ENCODE measurements at places on chromosomes 4 and X.

DNA sequence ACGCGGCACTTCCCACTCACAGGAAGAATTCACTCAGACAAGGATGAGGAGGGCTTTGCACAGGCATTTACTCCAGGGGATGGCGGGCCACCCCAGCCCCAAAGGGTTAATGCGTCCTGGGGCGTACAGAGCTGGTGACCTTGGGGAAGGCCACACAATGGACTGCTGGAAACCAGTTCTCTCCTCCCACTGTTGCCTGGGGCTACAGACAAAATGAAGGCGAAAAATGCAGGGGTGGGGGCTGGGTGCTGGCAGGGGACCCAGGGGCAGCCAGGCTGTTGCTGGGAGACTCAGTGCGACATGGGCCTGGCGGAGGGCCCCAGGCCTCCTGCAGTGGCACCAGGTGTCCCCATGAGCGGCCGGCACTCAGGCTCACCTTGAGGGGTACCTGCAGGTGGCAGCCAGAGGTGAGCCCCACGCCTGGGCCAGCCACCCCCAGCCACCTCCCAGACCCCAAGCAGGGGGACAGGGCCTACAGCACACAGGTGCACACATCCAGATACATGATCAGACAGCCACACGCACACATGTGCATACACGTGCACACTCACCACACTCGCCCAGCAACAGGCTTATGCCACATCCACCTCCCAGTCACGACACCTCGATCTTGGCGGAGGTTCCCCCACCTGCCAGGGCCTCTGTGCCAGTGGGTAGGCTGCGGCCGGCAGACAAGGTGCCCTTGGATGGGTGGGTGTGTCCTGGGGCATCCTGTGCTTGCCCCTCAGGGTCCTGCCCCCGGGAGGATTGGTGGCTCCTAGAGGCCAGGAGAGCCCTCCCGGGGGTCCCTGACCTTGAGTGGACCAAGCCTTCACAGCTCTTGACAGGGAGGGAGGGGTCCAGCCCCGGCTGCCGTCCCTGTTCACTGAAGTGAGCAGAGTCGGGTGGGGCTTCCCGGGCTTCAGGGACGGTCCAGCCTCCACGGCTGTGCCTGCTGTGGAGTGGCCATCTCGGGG is 13.1 kb downstream of the NAT8L start:
- peak; percentile 38 for DNase-seq

GRCh38 chr4:184007891-184008290 is 102.8 kb downstream of the STOX2 start:
- DNase-seq = no peak

DNA sequence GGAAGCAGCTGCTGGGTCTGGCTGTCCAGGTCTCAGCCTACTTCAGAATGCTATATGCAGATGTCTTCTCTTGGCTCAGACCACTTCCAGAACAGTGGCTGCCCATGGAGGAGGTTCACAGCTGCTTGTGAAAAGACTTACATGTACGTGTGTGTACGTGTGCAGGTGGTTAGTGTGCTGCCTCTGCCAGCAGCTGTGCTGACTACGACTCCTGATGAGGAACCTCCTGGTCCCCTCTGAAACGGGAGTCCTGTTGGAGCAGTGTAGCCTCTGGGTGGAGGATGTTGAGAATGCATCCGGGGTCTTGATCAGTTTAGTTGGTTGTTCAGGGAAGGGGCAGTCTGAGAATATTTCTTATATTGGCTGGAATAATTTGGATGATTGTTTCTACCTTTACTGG is 155.9 kb upstream of the WDR1 start:
- no peak for DNase-seq

DNA sequence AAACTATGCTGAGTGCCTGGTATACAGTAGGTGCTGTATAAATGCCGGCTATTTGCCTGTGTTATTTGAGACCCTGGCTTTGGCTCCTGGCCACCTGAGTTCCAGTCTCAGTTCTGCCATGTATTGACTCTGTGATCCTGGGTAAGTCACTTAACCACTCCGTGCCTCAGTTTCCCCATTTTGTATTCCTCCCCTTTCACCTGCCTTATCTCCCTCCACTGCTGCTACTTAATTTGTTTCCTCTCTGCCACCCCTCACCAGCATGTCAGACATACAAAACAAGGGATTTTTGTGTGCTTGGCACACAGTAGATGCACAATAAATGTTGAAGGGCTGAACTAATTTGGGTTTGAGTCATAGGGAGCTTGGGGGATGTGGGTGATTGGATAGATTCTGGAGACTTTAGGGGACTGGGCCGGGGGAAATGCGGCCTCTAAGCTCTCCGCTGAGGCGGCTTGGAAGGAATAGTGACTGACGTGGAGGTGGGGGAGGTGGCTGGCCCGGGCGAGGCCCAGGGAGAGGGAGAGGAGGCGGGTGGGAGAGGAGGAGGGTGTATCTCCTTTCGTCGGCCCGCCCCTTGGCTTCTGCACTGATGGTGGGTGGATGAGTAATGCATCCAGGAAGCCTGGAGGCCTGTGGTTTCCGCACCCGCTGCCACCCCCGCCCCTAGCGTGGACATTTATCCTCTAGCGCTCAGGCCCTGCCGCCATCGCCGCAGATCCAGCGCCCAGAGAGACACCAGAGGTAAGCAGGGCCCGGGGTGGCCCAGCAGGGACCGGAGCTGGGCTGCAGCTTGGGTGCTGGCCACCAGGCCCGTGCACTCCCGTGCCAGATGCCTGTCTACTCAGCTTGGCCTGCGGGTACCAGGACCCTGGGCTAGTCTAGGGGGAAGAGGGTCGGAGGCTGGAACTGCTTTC is at the start of gene TIMP1:
Gene TIMP1 (plus strand): TSS at position 706 of the 917 bp plus-strand sequence. CDS start 980 bp downstream, outside the sequence.
- no peak for DNase-seq

- DNase-seq = no peak
These were observed 1.1 kb downstream of the ZIC3 start for GRCh38 chrX:137566746-137567679.

GRCh38 chr4:55931043-55931442 is 17.7 kb upstream of the CEP135 start:
- no peak for DNase-seq

- DNase-seq = no peak
These were observed 7.1 kb upstream of the FAM149A start for GRCh38 chr4:186097386-186097785.

GRCh38 chr4:105215609-105216313 is 69.1 kb downstream of the TET2 start:
- DNase-seq = no peak

DNA sequence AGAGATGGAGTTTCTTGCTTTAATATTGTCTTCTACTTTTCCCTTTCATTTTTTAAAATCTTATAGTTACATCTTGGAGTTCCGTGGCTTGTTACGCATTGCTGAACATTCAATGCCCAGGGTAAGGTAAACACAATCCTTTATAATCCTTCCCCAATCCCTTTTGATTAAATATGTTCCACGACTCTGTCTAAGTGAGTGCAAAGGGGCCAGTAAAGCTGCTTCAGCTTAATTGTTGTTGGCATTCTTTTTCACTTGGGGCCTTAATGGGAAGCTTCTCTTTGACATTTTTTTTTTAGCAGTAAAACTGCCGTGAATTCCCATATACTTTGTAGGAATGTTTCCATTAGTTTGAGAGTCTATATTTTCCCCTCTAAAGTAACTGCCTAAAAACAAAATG is 1028.1 kb downstream of the C4orf33 start:
- DNase-seq = no peak

DNA sequence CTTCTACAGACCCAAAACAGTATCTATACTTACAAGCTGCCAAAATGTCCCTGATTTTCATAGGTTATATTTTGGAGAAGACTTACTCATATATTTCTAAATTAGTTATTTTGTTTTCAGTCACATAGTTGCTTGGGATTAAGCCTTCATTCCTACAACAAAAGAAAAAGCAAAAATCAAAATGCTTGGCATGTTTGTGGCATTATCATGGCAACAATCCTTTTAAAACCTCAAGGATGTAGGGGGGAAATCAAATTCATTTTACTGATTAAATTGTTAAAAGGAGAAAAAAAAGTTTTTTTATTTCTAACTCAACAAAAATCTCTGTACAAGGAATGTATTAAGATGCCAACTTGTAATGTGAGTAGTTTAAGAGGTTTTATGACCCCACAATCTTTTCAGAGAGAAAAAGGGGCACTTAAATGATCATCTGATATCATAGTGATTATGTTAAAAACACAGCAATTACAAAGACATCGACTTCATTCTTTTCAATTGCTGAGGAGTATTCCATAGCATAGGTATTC is 23.5 kb downstream of the TXK start:
- no peak for DNase-seq

DNA sequence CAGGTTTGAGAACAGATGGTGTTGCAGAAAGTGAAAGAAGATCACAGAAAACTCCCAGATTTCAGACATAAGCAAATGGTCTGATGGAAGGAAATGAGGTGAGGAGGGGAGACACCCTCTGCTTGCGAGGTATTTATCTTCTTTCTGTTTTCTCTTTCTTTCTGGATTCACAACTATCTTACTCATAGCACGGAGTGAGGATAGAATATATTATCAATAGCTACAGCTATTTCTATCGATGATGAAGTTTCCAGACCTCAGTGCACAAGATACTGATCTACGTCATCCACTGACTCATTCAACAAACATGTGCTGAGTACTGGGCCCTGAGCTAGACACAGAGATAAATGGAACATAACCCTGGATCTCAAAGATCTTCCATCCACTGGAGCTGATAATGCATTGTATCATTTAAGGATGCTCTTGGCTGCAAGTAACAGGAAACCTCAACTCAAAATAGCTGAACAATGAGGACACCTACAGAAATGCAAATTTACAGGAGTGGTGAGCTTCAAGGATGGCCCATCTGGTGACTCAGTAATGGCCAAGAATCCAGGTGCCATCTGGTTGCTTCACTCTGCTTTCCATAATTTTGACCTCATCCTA is 21.2 kb downstream of the SLC2A9 start:
- no peak for DNase-seq

- no peak for DNase-seq
These were observed 6.2 kb upstream of the HPSE start for GRCh38 chr4:83340692-83341343.

DNA sequence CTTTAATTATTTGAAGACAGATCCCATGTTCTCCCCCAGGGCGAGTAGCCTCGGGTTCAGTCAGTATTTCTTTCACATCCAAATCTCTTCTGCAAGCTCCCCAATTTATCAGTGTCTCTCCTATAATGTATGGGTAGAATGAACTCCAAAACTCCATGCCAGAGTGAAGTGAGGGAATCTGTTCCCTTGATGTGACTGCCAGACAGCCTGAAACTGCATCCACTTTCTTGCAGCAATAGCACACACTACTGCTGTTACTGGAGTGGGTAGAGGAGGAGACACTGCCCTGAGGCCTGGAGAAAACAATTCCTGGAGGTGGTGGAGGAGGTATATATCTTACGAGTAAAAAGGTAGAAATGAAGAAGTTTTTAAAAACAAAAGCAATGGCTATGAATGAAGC is 11.0 kb downstream of the LNX1 start:
- DNase-seq = no peak

DNA sequence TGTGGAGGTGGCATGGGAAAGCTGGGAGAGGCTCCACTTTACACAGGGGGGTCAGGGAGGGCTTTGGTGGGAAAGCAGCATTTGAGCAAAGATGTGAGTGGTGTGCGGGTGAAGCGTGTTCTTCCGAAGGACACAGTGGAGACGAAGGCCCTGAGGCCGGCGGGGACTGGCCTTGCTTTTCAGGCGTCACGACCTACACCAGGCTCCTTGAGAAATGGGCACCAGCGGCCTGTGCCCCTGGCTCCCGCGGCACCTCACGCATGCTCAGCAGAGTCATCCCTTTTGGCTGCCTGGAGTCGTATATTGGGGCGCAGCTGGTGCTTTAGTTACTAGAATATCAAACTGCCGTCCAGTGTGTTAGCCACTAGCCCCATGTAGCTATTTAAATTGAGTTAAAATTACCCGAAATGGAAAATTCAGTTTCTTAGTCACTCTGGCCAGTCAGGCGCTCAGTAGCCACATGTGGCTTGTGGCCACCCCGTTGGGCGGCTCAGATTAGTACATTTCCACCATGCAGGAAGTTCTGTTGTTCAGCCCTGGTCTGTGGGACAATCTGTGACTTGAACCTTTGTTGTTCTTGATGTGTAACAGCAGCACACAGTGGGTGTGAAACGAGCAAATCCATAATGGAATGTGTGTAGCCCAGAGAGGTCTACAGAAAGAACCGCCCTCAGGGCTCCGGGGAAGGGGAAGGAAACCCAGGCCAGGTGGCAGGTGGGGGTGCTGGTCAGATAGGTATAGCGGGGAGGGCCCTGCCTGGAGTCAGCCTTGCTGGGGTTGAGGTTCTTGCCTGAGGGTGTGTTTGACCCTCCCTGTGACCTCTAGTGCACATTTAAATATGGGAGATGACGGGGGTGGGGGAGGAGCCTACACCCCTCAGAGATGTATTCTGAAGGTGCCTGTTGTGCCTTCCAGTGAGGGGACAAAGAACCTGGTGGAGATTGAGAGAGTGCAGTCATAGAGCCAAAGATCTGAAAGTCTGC is 30.4 kb downstream of the TBC1D14 start:
- no peak for DNase-seq

- no peak for DNase-seq
These were observed 107.6 kb upstream of the CBR4 start for GRCh38 chr4:169117591-169118081.

GRCh38 chr4:118810991-118811764 is 24.7 kb downstream of the SEC24D start:
- DNase-seq = no peak

DNA sequence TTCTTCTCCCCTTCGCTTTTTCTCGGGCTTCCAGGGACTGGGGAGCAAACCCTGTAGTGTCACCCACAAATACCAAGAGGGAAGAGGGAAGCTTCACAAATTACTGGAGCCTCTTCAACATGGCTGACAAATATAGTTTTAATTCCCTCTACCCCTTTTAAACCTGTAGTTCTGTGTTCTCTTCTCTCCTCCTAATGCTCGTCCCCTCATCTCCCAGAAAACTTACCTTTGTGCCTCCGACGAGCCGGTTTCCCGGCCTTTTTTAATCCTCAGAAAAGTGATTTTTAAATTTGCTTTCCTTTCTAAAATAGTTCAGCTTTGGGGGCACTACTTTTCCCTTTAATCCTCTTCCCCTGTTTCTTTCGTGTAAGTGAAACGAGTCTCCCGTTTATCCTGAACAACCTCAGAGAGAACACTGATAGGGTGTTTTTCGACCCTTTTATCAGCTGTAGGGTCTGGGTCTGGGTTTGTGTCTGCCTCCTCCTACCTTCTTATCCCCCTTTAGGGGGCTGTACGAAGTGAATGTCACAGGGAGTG is 408 bp downstream of the TET2 start:
- DNase-seq = no peak

DNA sequence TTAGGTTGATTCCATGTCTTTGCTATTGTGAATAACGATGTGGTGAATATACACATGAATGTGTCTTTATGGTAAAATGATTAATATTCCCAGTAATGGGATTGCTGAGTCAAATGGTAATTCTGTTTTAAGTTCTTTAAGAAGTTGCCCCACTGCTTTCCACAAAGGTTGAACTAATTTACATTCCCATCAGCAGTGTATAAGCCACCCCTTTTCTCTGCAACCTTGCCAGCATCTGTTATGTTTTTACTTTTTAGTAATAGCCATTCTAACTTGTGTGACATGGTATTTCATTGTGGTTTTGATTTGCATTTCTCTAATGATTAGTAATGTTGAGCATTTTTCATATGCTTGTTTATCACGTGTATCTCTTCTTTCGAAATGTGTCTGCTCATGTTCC is 503.3 kb downstream of the PCDH18 start:
- DNase-seq = no peak

- no peak for DNase-seq
These were observed 17.6 kb downstream of the OFD1 start for GRCh38 chrX:13752141-13752540.

Data from NCI-H1417 treated with DMSO at 0.1 percent for 48 hours (cell line).